ENCODE measurements at places on chromosomes 2 and 18. TPM values are rescaled to one million over a fixed set of nuclear protein-coding genes. Genes with fewer than 3 reads are reported as not detected.

The LBX2 gene
- 1.9 TPM for total RNA-seq

The QPCT gene
- total RNA-seq = 27.3 TPM

The ZNF24 gene
- total RNA-seq = 57.0 TPM

The ONECUT2 gene
- not detected for total RNA-seq

The PRPF40A gene
- total RNA-seq = 110 TPM

The FAM161A gene
- 1.6 TPM for total RNA-seq

DNA sequence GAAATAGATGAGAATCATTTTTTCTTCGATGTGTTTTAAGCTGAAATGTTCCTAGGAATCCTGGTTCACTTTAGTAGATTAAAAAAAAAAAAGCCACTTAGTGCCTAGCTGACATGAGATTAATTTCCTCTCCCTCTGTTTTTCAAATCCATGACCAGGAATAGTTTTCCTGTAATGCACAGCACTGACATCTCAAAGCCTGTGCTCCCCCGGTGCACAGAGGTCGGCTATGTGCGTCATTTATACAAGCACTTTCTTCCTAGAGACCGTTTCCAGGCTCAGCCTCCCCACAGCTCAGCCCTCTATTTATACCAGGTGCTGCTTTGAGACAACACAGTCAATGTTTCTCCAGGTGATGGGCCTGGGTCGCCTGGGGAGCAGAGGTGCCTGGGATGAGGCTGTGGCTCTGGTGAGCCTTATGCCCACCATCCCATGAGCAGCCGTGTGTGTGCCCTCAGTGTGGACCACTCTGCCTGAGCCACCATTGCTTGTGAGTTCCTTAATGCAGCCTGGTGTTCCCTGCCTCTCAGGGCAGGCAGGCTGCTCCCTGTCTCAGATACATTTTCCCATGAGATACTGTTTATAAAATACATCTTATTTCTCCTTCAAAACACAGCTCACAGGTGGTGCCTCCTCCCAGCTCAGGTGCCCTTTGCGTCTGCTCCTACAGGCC is 515.7 kb upstream of the HS6ST1 start:
- DNase-seq = no peak
- H3K36me3 ChIP-seq = no peaks in the 10 kb centered on the region
- no peak overlapping the region for H3K27ac ChIP-seq
- H3K4me3 ChIP-seq = no peak overlapping the region

- H3K27me3 ChIP-seq = no peaks in the 10 kb centered on the region
- no peaks in the 10 kb centered on the region for H3K4me1 ChIP-seq
- H3K27ac ChIP-seq = no peak overlapping the region
- no peak overlapping the region for H3K4me3 ChIP-seq
- no peak for DNase-seq
- no peaks in the 10 kb centered on the region for H3K36me3 ChIP-seq
These were observed 41.4 kb downstream of the STEAP3 start for GRCh38 chr2:119264781-119265692.

DNA sequence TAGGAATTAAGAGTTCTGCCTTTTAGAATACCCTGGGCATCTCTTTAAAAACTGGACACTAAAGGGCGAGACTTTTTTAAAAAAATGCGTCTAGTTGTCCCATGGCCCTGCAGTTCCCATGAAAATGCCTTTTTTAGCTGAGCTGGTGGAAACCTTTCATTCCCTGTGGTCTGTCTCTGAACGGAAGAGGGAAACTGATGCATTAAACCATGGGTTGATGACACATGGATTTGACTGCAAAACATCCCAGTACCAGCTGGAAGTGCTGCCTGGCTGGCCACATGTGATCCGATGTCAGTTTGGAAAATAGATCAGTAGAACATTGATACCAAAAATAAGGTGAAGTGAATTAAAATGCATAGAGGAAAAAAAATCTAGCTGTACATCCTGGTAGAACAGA is 129.2 kb downstream of the MYO1B start:
- no peak overlapping the region for H3K4me3 ChIP-seq
- peaks cover 13% of the 10 kb centered on the region for H3K4me1 ChIP-seq
- H3K27ac ChIP-seq = no peak overlapping the region
- H3K27me3 ChIP-seq = no peaks in the 10 kb centered on the region
- DNase-seq = no peak

- no peak overlapping the region for H3K27ac ChIP-seq
- H3K4me3 ChIP-seq = no peak overlapping the region
These were observed 69.8 kb upstream of the PDE1A start for GRCh38 chr2:182496596-182496995.

- H3K27me3 ChIP-seq = no peaks in the 10 kb centered on the region
- H3K4me1 ChIP-seq = no peaks in the 10 kb centered on the region
- H3K36me3 ChIP-seq = no peaks in the 10 kb centered on the region
- no peak for DNase-seq
These were observed 202.1 kb downstream of the CTIF start for GRCh38 chr18:48740851-48741485.

- no peaks in the 10 kb centered on the region for H3K4me1 ChIP-seq
- H3K27ac ChIP-seq = no peak overlapping the region
- DNase-seq = no peak
- H3K27me3 ChIP-seq = no peaks in the 10 kb centered on the region
- peaks cover 70% of the 10 kb centered on the region for H3K36me3 ChIP-seq
These were observed 84.3 kb downstream of the FEZ2 start for GRCh38 chr2:36513661-36514060.

DNA sequence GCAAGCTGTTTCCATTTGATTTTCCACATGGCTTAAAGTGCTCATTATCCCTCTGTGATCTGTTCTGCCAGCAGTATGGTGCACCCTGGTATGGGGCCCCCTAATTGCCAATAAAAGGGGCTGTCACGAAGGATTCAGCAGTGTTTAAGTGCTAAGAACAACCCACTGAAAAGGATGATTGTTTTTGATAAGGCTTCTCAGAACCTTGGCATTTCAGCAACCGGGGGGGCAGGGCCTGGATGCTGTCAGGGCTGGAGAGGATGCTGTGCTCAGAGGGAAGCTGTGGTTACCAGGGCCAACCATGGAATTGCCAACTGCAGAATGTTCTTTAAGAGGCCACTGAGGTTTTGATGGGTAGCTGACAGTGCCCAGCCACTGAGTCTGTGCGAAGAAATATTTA is 117.8 kb downstream of the CTIF start:
- H3K4me1 ChIP-seq = peaks cover 5% of the 10 kb centered on the region
- no peaks in the 10 kb centered on the region for H3K36me3 ChIP-seq
- no peak overlapping the region for H3K4me3 ChIP-seq
- DNase-seq = no peak

DNA sequence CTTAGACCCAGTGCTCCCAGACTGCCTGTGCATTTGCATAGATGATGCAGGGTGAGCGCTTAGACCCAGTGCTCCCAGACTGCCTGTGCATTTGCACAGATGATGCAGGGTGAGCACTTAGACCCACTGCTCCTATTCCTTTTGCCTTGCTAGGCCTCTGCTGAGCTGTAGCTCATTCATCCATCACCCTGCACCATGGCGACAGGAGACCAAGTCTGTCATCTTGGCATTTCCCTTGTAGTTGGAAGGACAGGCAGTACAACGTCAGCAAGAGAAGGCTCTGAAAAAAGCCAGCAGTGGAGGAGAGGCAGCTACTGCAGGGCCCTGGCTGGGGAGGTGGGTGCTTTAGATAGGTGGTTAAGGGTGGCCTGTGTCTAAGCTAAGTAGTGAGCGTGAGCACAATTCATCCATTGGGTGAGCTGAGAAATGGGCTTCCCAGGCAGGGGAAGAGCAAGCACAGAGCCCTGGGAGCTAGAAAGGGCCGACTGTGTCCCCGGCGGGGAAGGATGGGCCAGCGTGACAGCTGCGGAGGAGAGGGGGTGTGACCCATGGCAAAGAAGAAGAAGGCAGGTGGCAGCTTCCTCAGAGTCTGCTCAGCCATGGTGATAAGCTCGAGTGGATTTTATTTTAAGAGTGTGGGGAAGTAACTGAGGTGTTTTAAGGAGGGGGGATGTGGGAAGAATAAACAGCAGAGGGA is 108.8 kb downstream of the LPIN1 start:
- no peaks in the 10 kb centered on the region for H3K27me3 ChIP-seq
- H3K36me3 ChIP-seq = no peaks in the 10 kb centered on the region
- H3K4me1 ChIP-seq = peaks cover 19% of the 10 kb centered on the region
- peak; percentile 77 for DNase-seq
- no peak overlapping the region for H3K27ac ChIP-seq

GRCh38 chr2:69225933-69226332 is 161.1 kb downstream of the GFPT1 start:
- H3K4me3 ChIP-seq = no peak overlapping the region
- no peaks in the 10 kb centered on the region for H3K4me1 ChIP-seq
- H3K27ac ChIP-seq = no peak overlapping the region
- H3K36me3 ChIP-seq = no peaks in the 10 kb centered on the region
- H3K27me3 ChIP-seq = no peaks in the 10 kb centered on the region
- no peak for DNase-seq

GRCh38 chr2:105886029-105886454 is 141.3 kb downstream of the NCK2 start:
- H3K4me3 ChIP-seq = no peak overlapping the region
- peaks cover 59% of the 10 kb centered on the region for H3K4me1 ChIP-seq
- no peaks in the 10 kb centered on the region for H3K27me3 ChIP-seq
- DNase-seq = no peak

GRCh38 chr2:24785671-24786321 is 7.4 kb downstream of the PTRHD1 start:
- H3K4me3 ChIP-seq = peak overlapping the region; percentile 29
- no peaks in the 10 kb centered on the region for H3K27me3 ChIP-seq
- H3K27ac ChIP-seq = peak overlapping the region; percentile 52
- DNase-seq = no peak
- peaks cover 23% of the 10 kb centered on the region for H3K4me1 ChIP-seq

GRCh38 chr18:31419457-31419932 is 28.0 kb upstream of the DSG3 start:
- H3K4me3 ChIP-seq = no peak overlapping the region
- no peaks in the 10 kb centered on the region for H3K36me3 ChIP-seq
- no peak for DNase-seq
- H3K27me3 ChIP-seq = no peaks in the 10 kb centered on the region
- H3K4me1 ChIP-seq = no peaks in the 10 kb centered on the region

DNA sequence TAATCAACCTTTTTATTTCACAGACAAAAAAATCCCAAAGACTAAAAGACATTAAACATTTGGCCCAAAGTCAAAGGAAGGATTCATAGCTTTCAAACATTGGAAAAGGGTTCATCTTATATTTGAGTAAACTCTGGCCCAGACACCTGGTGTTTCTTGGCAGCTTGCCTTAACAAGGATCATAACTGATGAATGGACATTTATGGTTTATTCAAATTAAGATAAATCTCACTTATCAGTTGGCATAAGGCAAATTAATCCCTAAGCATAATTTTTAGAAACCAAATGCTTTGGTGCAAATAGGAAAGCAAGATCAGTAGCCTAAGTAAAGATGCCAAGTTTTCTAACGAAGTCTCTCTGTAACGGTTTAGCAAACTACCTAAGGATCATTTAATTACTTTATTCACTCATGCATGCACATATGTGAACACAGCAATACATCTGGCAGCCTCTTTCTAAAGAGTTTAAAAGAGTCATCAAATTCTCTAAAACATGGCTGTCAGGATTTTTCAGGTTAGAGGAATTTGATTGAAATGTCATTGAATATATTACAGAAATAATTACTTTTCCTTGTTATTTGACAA is 323.4 kb upstream of the RBMS1 start:
- H3K27ac ChIP-seq = no peak overlapping the region
- H3K27me3 ChIP-seq = no peaks in the 10 kb centered on the region
- H3K36me3 ChIP-seq = no peaks in the 10 kb centered on the region
- DNase-seq = no peak

DNA sequence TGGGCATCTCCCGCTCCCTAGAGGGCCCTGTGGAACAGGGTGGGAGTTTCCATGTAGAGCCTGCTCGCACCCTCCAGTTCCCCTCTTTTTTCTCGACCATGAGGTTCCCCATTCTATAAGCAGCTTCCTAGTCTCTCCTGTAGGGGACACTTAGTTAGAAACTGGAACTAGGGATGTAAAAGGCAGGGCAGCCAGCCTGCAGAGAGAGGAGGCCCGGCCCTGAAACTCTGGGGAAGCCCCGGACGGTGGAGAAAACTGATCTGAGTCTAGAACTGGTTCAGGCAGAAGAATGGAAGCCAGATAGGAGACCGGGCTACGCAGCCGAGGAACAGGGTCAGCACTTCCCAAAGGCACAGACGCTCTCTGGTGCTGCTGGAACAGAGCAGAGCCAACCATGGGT is 51.6 kb upstream of the ATG16L1 start:
- H3K36me3 ChIP-seq = peaks cover 98% of the 10 kb centered on the region
- H3K4me1 ChIP-seq = peaks cover 25% of the 10 kb centered on the region
- no peak for DNase-seq

DNA sequence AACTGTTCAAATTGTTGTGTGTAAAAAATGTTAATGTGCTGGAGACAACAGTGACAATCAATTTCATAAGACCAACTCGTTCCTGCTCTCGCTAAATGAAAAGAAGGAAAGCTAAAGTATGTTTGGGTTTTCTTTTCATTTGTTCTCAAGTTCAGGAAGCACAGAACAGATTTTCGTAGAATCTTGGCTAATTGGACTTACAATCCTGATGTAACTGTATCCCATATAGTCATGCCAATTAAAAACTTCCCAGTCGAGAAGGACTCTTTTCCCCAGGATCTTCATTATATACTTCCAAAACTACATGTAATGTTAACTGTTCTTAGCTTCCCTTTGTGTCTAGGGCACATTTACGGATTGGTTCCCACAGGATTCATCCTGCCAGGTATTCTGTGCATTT is 135.4 kb upstream of the ITGB6 start:
- no peaks in the 10 kb centered on the region for H3K36me3 ChIP-seq
- peaks cover 28% of the 10 kb centered on the region for H3K4me1 ChIP-seq
- no peak for DNase-seq
- no peaks in the 10 kb centered on the region for H3K27me3 ChIP-seq
- no peak overlapping the region for H3K4me3 ChIP-seq
- no peak overlapping the region for H3K27ac ChIP-seq

DNA sequence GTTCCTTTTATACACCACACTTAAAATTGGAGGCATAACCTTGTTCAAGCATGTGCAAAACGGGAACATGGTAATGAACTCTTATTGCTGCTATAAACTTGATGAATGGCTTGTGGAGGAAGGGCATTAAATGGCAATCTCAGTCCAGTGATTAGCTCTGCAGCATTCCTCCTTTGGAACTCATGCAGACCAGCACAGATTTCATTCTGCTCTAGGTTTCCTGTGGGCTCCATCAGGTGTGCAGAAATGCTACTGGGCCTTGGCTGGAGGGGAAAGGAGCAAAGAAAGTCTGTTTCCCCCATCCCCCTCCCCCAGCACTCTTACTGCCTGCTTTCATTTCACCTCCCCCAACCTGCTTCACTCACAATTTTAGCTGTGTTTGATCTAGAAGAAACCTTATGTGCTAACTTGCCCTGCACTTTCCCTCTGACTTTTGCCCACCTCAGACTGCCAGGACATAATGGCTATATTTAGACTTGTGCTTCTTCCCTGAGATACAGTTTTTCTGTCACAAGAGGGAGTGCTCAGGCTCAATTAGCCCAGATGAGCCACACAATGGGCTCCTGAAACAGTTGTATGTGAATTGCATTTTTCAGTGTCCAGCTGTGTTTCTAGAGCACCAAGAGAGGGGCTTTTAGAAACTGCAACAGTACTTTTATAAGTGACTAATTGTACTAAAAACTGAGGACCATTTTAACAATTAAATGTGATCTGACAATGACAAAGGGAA is 109.8 kb downstream of the FSHR start:
- H3K4me1 ChIP-seq = no peaks in the 10 kb centered on the region
- H3K4me3 ChIP-seq = no peak overlapping the region
- no peaks in the 10 kb centered on the region for H3K27me3 ChIP-seq
- H3K27ac ChIP-seq = no peak overlapping the region

All from spleen (tissue), 13 donors.